ENCODE measurements at places on chromosomes 2 and 18. TPM values are rescaled to one million over a fixed set of nuclear protein-coding genes. Genes with fewer than 3 reads are reported as not detected.
A peak's percentile ranks its signal among the peaks of the same experiment; 100 is the strongest.

- no peak overlapping the region for H3K27ac ChIP-seq
- no peaks in the 10 kb centered on the region for H3K27me3 ChIP-seq
- no peak for DNase-seq
- no peak overlapping the region for H3K4me3 ChIP-seq
- peaks cover 4% of the 10 kb centered on the region for H3K4me1 ChIP-seq
- no peaks in the 10 kb centered on the region for H3K36me3 ChIP-seq
These were observed 4.0 kb downstream of the LPIN1 start for GRCh38 chr2:11750422-11750821.

DNA sequence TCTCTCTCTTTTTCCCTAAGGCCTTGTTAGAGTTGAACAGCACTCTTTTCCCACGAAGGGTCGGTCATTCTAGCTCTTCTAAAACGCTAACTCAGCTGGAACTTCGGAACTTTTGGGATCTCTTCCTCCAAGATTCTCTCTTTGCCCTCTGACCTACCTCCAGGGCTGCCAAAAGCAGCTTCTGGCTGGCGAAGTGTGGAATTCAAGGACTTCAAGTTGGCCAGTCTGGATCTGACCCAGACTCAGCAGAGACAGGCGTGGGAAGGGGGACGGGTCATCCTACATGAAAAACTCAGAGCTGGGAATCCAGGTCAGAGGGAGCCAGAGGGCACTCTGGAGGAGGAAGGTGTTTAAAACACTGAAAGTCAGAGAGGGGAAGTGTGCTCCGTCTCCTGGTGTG, 305.5 kb upstream of the HDAC4 start:
- H3K4me3 ChIP-seq, result no peak overlapping the region
- H3K36me3 ChIP-seq, result no peaks in the 10 kb centered on the region
- H3K27me3 ChIP-seq, result no peaks in the 10 kb centered on the region

- no peak overlapping the region for H3K4me3 ChIP-seq
- no peaks in the 10 kb centered on the region for H3K27me3 ChIP-seq
- H3K27ac ChIP-seq, result no peak overlapping the region
- DNase-seq, result no peak
These were observed 295.6 kb upstream of the DLGAP1 start for GRCh38 chr18:4750393-4751346.

DNA sequence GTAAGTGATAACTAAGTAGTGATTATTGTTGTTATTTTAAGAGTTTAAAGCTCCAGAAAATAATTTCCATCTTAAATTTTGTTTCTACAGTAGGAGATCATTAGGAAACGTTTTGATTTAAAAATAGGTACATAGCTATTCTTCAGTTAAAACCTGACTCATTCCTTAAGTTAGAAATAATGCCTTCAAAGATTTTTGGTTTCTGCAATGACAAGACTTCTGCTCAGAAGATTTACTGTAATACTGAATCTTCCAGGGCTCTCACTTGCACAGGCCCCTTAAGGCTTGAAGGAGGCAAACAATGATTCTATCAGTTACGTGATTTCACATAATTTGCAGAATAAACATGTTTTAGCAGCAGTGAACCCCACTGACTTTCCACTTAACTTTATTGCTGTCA, 333.7 kb downstream of the RAD51AP2 start:
- H3K36me3 ChIP-seq, result no peaks in the 10 kb centered on the region
- no peaks in the 10 kb centered on the region for H3K4me1 ChIP-seq
- H3K27ac ChIP-seq, result no peak overlapping the region
- no peak overlapping the region for H3K4me3 ChIP-seq

DNA sequence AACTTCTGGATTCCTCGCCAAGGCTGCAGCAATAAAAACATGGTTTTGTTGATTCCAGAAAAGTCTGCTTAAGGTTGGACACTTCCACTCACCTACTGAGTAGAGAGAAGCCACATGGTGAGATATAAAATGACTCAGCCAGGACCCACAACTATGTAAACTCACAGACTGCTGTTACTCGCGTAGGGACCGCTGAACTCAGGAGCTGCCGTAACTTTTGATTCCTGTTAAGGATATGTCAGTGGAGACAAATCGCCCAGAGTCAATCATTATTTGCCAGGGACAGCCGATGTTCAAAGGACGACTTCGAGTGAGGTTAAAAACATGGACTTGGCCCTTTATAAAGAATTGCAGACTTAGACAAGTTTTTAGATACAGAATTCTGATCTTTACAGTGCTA, 25.6 kb downstream of the CYB5A start:
- H3K36me3 ChIP-seq, result peaks cover 11% of the 10 kb centered on the region
- no peaks in the 10 kb centered on the region for H3K27me3 ChIP-seq
- no peak for DNase-seq

GRCh38 chr2:9258953-9259399, 52.4 kb downstream of the ASAP2 start:
- H3K27ac ChIP-seq, result peak overlapping the region; percentile 85
- H3K36me3 ChIP-seq, result no peaks in the 10 kb centered on the region
- no peaks in the 10 kb centered on the region for H3K27me3 ChIP-seq

The TMEM178A gene
- total RNA-seq, result 29.5 TPM

The ZNF396 gene
- 0.21 TPM for total RNA-seq

The ABCG5 gene
- 4.0 TPM for total RNA-seq

All from ascending aorta (tissue), 2 donors.